Activated CD4-positive, alpha-beta memory T cell treated with anti-CD3 and anti-CD28 coated beads for 36 hours (primary cell): ENCODE measurements at places on chromosomes 7 and 10. TPM values are rescaled to one million over a fixed set of nuclear protein-coding genes. Genes with fewer than 3 reads are reported as not detected.
A peak's percentile ranks its signal among the peaks of the same experiment; 100 is the strongest.

THSD7A gene
- not detected for total RNA-seq

DOCK4 gene
- 0.36 TPM for total RNA-seq

DYNC1I1 gene
- total RNA-seq: not detected

ABCB1 gene
- 5.4 TPM for total RNA-seq

CYP3A7 gene
- not detected for total RNA-seq

DNA sequence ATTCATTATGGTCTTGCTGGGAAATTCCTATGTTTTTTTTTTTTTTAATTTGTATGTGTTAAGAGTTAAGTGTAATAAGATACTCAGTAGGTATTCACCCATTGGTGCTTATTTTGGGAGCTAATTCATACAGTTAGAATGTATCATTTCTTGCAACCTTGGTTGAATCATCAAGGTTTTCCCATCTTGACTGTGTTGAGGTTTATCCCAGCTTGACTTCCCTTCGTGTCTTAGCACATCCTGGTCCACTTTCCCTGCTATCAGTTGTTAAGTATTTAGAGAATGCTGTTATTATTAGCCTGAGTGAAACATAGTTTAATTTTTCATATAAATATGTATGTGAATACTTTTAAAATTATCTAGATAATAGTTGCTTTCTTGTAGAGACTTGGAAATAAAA is 20.8 kb downstream of the RALA start:
- DNase-seq: no peak

DNA sequence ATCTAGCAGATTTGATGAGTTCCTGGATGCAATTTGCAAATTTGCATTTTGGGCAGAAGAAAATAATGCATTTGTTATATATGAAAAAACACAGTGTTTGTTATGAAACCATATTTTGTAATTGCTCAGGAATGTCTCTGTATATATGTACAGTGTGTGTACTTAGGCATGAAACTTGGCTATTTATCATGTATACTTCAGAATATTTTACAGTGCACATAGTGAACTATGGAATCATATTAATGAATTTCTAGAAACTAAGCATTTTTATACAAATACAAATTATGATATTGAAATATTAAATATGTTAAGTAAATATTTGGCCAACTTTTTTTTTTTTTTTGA is 107.5 kb downstream of the TWIST1 start:
- DNase-seq: no peak

DNA sequence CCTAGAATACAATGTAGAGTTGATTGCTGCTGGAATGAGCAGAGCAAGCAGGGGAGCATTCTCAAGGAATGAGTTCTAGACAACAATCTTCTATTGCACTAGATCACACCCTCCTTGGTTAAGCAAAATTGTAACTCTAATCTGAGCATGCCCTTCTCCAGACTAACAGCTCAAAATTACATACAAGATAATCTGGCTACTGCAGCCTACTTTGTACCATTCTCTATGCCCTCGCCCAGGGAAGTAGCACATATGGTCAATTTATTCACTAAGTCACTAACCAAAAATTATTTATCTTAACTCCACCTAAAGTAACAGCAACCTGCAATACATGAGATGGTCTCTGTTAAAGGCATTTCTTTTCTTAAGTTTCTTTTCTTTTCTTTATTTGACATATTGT is 42.5 kb upstream of the KCTD7 start:
- DNase-seq: no peak

DNA sequence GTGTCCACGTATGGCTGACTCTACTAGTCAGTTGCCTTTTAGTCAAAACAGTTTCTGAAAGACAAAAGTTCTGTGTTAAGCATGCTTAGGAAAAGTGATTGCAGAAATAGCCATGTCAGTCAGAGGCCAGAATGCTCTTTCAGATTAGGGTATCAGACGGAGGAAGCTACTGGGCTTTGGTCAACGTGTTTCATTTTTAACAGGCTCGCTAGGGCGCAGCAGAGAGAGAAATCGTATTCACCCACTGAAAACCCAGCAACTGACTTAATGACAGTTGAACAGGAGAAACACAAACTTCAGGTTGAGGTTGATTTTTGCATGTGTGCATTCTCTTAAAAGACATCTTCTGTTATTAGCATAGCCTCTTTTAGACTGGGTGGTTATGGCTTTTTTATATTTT is 322.6 kb upstream of the KIAA1217 start:
- DNase-seq: no peak

DNA sequence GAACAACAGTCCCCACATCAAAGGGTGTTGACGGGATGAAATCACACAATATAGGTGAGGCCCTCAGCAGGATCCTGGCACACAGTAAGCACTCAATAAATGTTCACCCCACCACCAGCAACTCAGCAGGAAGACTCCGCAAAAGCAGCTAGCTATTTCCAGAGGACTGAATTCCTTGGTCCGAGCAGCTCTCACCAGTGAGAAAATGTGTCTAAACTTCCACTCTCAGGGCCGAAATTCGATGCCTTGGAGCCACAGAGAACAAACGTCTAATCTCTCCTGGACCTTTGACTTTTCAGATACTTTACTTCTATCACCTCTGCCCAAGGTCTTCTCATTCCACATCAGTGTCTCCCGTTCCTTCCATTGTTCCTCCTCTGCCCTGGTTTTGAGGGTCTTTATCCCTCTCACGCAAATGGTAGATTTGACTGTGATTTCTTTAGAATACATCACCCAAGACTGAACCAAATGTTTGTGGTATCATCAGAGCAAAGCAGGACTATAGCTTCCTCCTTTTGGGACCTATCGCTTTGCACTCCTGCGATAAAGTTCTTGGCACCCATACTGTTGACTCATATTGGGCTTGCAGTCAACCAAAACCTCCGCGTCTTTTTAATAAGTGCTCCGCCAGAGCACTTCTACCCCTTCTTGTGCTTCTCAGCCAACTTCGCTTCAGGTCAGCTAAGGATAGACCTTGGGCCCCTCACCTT is 903 bp upstream of the NT5C2 start:
- DNase-seq: no peak

DNA sequence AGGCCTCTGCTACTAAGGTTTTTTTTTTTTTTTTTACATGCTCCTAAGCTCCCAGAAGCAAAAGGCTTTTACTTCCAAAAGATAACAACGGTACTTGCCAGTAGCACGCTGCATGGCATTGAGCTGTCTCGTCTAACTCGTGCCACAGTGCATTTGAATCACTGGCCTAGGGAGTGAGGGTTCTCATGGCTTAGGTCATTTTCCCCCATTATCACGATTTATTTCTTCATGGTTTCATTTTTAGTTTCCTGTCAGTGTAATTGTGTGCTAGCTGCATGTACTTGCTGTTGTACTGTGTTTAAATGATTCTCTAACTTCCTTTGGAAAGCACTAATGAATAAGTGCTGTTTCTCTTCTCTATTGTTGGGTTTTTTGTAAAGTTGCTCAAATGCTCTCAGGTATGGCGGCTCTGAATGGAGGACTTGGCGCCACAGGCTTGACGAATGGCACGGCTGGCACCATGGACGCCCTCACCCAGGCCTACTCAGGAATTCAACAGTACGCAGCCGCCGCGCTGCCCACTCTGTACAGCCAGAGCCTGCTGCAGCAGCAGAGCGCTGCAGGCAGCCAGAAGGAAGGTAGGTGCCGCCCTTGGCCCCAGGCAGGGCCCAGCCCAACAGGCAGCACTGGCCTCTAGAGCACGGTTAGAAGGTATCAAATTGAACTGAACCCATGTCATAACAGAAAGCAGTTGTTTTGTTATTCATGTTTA is 290.5 kb downstream of the USP6NL start:
- peak; percentile 9 for DNase-seq

DNA sequence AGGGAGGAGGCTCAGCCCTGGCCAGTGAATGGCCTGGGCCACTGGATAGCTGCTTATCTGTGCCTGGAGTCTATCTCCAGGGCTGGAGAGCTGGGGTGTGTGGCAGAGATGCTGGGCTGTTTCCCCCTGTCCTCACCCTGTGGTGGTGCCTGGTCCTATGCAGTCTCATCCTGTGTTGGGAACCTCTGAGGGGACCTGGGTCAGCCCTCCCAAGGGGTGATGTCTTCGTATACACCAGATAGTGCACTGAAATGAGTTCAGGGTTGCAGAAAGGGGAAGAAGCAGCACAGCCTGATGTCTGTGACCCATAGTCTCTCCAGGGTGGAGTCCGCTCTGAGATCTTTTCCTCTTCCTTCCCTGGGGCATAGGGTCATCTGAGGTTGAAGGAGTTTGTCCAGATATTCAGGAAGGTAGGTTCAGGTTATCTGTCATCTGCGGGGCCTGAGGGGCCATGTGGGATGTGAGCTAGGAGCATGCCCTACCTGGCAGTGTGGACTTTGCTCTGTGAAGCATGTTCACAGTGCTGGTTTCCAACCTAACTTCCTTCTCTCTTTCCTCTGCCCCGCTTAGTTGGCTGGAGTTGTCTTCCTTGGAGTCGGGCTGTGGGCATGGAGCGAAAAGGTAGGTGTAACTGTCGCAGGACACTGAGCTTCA is 33.4 kb upstream of the SH2D4B start:
- no peak for DNase-seq

- DNase-seq: no peak
Observed at GRCh38 chr7:83130623-83131545, 31.8 kb downstream of the PCLO start.

DNA sequence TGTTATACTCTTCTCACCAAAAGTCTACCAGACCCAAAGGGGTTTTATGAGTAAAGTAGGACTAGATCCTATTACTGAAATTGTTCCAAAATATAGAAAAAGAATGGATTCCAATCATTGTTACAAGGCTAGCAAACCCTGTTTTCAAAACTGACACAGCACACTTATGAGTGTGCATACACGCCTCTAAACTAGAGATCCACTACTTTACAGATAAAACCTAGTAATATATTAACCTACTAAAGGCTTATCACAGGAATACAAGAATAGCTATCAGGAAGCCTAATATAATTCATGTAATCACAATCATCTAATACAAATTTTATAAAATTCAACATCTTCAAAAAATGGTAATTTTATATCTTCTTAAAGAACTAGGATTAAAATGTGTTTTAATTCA is 52.2 kb downstream of the ERCC6 start:
- DNase-seq: no peak

GRCh38 chr10:17407047-17407446 is 47.3 kb downstream of the ST8SIA6 start:
- no peak for DNase-seq
